Caki2 (cell line): ENCODE measurements at places on chromosomes 6 and 20. TPM values are rescaled to one million over a fixed set of nuclear protein-coding genes. Genes with fewer than 3 reads are reported as not detected.

GRCh38 chr20:235891-236290, 8.8 kb downstream of the DEFB129 start:
- DNase-seq, result no peak

DNA sequence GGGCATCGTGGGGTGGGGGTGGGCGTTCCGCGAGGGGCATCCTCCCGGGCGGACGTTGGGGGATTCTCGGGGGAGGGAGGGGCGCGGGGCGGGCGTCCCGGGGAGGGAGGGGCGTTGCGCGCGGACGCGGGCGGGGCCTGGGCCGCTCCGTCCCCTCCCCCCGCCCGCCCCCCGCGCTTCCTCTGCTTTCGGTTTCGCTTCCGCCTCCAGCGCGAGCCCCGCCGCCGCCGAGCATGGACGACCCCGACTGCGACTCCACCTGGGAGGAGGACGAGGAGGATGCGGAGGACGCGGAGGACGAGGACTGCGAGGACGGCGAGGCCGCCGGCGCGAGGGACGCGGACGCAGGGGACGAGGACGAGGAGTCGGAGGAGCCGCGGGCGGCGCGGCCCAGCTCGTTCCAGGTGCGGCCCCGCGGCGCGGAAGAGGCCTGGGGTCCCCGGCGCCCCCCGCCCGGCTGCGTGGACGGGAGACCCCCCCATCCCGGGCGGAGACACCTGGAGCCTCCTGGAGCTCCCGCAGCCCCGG, at the start of gene OGFR:
TSS of gene OGFR (plus strand) at position 209 of the 528 bp plus-strand sequence. CDS start at position 234, 25 bp downstream.
- DNase-seq, result no peak

PRSS35 gene
- total RNA-seq, result 0.09 and 0.34 TPM in 2 replicates

GRCh38 chr6:4560221-4561077, 215.8 kb upstream of the CDYL start:
- DNase-seq, result no peak

DNA sequence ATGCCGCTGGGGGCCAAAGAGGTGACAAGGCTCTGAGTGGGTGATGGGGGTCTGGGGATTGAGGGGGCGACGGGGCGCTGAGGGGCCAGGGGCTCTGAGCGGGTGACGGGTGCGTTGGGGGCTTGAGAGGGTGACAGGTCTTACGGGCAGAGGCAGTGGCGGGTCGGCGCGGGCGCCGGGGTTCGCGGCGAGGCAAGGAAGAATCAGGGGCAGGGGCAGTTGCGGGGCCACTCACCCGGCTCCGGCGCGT, 146 bp downstream of the ZNFX1 start:
- no peak for DNase-seq

- peak; percentile 24 for DNase-seq
These were observed 61.7 kb upstream of the NUP153 start for GRCh38 chr6:17768388-17768787.

- DNase-seq, result no peak
These were observed 84.2 kb upstream of the CNKSR3 start for GRCh38 chr6:154594496-154595198.

KIAA1755 gene
- 0.20 TPM in 1 of 2 replicates, not detected in the other for total RNA-seq

DDR1 gene
- 182 and 197 TPM in 2 replicates for total RNA-seq

C6orf132 gene
- 1.6 and 7.2 TPM in 2 replicates for total RNA-seq

- no peak for DNase-seq
These were observed 1.6 kb downstream of the PSMA7 start for GRCh38 chr20:62141397-62142251.

DNA sequence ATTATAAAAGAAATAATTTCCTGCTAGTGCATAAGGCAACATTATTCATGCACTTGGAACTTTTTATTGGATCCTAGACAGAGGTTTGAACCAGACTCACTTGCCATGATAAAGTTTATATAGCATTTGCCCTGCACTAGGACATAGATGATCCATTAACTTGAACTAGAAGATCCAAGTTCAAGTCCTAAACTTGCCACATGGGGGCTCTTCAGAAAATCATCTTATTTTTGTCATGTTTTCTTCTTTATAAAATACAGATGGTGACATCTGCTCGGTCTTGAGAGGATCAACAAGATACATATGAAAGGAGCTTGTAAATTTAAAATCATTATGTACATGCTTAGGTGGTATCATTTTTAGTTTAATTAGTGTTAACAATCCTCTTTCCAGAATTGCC, 94.5 kb downstream of the SIM1 start:
- DNase-seq, result no peak

GRCh38 chr20:58349570-58349969, 39.5 kb upstream of the VAPB start:
- peak; percentile 59 for DNase-seq

DNA sequence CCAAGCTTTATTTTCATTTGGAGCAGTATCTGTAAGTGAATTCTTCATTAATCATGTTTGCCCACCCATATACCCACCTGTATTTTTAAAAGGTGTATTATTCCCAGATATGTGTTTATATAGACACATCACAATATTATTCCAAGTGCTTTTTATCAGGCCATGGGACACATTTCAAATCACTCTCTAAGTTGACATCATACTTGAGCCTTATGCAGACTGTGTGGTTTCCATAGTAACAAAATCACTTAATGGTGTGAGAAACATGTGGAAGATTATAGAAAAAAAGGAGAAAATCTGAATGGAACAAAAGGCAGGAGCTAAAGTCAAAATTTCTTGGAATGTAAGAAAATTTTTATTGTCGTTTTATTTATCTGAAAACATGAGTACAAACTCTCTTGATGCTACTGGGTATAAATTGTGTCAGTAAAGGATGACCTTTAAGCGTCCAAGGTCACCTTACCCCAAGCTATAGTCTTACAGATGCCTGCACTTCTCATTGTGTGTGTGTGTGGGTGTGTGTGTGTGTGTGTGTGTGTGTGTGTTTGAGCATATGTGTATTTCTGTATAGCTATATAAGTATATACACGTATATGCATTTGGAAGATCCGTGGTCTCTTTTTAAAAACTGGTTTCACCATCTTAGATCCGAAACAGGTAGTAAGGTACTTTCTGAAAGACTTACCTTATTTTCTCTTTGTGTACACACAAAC, 79.8 kb upstream of the CCN6 start:
- DNase-seq, result no peak

DNA sequence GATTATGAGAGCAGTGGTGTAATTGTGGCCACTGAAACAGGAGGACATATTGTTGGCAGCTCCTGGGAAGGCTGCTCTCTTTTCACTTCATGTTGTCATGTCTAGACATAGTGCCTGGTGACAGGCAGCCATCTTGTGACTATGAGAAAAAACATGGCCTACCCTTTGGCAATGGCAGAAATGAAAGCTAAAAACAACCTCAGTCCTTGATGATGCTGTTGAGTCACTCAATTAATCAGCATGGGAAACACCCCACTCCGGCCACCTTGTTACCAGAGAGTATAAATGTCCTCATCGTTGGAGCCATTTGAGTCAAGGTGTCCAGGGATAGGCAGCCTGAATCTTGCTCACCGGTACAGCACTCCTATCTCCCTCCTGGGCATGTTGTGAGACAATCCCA, 31.2 kb upstream of the HMGA1 start:
- no peak for DNase-seq

BPIFB2 gene
- total RNA-seq, result not detected in 2 replicates

DNA sequence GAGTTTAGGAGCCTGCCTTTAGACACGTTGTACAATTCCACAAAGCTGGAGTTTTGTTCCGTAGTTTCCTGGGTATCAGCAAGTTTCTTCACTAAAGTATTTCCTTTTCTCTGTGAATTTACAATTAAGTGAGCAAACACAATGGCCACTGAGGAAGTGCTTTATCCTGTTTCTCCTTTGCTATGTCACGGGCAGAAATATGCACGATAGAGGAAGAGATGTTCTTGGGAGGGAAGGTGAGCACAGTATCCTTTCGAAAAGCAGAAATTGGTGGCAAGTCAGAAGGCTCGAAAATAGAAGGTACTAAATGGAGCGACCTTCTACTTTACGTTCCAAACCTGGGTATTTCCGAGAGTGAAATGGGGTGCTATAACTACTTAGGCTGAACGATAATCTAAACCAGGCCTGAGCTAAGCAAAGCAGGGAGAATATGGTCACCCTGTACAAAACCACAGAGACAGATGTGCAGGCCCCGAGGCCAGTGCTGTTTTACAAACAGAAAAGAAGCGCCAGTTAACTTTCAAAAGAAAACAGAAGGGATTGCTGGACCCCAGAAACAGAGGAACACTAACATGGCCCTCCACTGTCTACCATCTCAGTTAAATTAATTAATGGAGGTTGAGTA, 259.6 kb downstream of the TBC1D7 start:
- DNase-seq, result no peak

MUC21 gene
- total RNA-seq, result not detected in 2 replicates

DNA sequence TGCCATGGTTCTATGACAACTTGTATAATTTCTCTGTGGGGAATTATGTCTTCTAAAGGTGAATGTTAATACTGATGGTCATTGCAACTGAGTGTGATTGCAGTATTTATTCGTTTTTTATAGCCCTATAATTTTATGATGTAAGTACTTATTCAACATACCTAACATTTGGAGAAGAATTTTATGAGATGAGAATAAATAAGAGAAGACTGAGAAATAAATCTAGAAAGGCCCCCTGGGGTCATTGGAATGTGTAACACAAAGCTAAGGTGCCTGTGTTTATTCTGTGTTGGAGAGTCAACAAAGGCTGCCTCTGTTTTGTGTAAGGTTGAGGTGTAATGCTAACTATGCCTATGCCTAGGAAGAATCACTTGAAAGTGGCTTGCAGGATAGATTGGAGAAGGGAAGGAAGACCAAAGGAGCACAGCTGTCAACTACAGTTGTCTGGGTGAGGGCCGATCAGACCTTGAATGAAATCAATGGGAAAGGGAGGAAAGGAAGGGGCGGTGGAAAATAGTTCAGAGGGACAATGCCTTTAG, 1076.7 kb downstream of the KIF16B start:
- DNase-seq, result no peak
